ENCODE measurements at places on chromosomes 3 and 15. TPM values are rescaled to one million over a fixed set of nuclear protein-coding genes. Genes with fewer than 3 reads are reported as not detected.

- peak; percentile 20 for DNase-seq
- H3K4me3 ChIP-seq = peak overlapping the region; percentile 80
- peaks cover 23% of the 10 kb centered on the region for H3K4me1 ChIP-seq
- H3K27me3 ChIP-seq = peaks cover 13% of the 10 kb centered on the region
- no peaks in the 10 kb centered on the region for H3K36me3 ChIP-seq
Measured at GRCh38 chr3:173584838-173585831, 187.6 kb downstream of the NLGN1 start.

- peak; percentile 38 for DNase-seq
- H3K4me1 ChIP-seq = peaks cover 6% of the 10 kb centered on the region
- H3K36me3 ChIP-seq = no peaks in the 10 kb centered on the region
Measured at GRCh38 chr3:3200632-3201212, 21.2 kb upstream of the CRBN start.

DNA sequence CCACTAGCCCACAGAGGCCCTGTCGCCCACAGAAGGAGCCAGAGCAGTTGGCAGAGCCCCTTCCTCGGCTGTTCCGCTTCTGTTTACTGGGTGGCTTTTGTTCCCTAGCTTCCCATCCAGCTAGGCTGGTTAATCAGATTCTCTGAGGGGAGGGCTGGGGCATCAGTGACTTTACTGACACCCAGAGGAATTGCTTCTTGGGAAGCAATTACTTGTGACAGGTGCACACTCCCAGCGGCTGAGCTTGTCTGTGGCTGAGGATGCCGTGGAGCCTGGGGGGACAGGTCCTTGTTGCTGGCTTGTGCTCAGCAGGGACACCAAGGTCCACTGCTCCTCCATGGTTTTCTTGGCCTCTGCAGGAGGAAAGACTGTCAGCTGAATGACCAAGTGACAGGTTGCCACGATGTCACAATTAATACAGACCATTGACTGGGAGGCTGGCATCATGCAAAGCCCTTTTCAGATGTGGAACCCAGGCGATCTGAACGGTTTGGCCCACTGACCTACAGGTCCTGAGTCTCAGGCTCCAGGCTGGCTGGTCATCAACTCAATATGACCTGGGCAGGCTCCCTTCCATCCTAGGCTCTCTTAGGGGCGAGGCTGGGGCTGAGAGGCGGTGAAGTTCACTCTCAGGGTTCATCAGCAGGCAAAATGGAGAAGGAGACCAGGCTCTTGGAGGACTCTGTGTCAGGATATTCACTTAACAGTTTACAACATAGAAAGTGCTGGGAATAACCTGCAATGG lies 31.8 kb upstream of the SFMBT1 start:
- H3K36me3 ChIP-seq = no peaks in the 10 kb centered on the region
- peaks cover 3% of the 10 kb centered on the region for H3K27me3 ChIP-seq
- DNase-seq = no peak
- H3K4me1 ChIP-seq = peaks cover 3% of the 10 kb centered on the region
- H3K27ac ChIP-seq = no peak overlapping the region

DNA sequence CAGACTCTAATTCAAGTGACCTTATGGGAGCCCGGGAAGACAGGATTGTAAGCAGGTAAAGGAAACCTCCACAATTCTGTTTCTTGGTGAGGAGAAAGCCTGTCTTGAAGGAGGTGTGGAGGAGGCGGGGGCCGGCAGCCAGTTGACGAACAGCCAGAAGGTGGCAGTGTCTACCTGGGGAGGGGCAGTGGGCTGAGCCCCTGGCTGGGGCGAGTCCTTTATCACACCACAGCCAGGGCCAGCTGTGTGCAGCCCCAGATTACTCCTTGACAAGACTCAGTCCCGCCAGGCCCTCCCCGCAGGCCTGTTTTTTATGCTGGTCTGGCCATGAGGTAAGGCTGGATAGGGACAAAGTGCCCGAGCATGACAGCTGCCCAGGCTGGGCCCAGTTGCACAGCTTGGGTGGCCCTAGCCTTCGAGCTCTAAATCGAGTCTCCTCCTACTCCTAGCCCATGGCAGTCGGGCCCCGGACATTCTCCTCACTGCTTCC lies 40.9 kb upstream of the IDH2 start:
- H3K27me3 ChIP-seq = no peaks in the 10 kb centered on the region
- peaks cover 20% of the 10 kb centered on the region for H3K4me1 ChIP-seq
- peaks cover 1% of the 10 kb centered on the region for H3K36me3 ChIP-seq
- no peak overlapping the region for H3K4me3 ChIP-seq
- peak; percentile 68 for DNase-seq

DNA sequence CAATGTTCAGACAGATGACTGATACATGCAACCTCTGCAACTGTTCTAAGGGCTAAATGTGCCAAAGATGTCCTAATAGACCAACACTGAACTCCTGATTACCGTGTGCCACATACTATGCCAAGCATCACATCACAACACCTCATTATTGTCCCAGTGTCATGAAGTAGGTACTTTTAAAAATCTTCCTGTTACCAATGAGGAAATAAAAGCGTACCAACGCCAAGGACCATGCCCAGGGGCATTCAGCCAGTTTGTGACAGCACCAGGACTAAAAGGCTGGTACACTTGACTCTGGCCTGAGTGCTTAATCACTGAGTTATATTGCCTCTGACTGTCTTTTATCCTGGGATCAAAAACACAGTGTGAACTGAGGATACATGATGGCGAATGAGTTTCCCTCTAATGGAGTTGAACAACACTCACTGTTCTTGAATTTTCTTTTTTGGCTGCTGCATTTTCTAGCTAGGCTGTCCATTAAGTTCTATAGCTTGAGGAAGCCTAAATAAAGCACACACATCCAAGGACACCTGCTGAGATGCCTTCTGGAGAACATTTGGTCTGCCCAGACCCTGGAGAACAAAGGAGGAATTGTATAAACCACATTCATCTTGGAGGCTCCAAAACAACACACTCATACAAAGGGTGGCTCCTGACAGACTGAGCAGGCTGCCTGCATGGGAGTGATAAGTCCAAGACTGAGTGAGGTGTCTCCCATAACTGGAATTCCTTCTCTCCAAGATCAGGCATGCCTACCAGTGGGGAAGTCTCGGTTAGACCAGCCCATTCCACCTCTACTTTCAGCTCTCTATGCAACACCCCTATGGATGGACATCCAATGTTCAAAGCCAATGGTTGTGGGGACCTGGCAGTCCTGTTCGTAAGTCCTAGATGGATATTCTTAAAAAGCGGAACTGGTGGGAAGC lies 126.7 kb upstream of the PRICKLE2 start:
- H3K4me3 ChIP-seq = no peak overlapping the region
- no peaks in the 10 kb centered on the region for H3K36me3 ChIP-seq
- no peaks in the 10 kb centered on the region for H3K27me3 ChIP-seq
- H3K27ac ChIP-seq = peak overlapping the region; percentile 63

ENTPD3 gene
- 1.4 TPM for total RNA-seq

TRAIP gene
- 16.2 TPM for total RNA-seq
